ENCODE measurements at places on chromosomes 5 and 9.

- DNase-seq = no peak
Measured at GRCh38 chr9:95003689-95004410, 277.4 kb downstream of the AOPEP start.

DNA sequence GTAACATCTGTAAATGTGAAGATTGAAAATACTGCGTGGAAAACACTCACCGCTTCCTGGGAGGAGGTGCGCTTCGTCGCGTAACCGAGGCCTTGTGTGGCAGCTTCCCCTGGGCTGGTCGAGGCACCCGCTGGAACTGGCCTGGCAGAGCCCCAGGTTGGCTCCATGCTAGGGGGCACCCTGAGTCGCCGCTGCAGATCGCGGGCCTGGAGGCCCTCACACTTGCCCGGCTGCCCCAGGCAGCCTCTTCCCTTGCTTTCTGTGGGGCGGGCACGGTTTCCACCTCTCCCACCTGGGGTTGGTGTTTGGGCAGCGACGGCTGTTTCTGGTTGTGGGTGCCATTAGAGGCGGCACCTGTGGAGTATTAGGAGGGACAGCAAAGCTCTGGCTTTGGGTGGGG, 852 bp downstream of the ZNF354C start:
- no peak for DNase-seq

DNA sequence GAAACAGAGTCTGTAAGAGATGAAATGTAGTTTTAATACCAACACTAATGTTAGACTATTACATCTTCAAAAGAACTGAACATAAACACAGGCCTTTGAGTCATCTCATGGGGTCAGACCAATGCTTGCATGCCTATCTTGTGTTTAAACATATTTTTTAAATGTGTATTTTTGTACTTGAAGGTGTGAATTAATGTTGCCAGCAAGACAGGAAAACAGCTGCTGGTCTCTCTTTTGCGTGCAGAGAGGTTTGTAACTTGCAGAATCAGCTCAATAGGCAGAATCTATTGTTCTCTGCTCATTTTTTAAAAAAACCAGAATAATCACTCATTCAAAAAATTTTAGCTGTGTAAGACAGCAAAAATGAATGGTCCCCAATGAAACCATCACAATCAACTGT, 180.2 kb downstream of the ALDH1A1 start:
- DNase-seq = no peak

GRCh38 chr5:137619191-137619870, 116.6 kb downstream of the KLHL3 start:
- DNase-seq = no peak

GRCh38 chr5:159208514-159209437, 577 bp downstream of the RNF145 start:
- DNase-seq = no peak

DNA sequence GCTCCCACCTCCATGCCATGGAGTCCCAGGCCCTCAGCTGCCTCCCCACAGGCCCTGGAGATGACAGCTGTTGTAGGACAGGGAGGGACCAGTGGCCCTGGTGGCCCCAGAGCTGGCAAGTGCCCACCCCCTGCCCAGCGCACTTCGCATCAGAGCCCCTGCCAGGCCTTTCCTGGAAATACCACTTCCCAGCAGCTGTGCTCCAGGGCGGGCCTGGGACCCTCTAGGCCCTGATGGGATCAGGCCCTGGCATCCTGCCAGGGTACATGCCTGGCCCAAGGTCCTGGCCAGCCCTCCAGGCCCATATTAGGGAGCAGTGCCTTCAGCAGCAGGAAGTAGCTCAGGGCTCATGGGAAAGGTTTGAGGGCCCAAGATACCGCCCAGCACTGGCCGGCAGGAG, 2.5 kb downstream of the KCNT1 start:
- no peak for DNase-seq

DNA sequence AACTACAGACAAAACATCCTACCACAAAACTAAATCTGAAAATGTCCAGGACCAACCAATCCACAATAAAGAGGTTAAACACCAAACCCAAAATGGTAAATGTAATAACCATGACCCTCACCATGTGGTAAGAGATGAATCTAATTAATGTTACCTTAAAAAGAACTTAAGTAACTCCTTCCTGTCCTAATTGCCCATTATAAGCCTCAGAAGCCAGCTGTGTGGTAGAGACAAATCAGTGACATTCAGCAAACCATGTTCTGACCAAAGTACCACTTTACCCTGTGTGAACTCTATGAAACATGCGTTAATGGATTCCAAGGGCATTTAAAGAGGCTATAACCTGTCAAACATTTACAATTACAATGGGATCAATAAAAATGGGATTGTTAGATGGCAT, 25.0 kb downstream of the LPAR1 start:
- no peak for DNase-seq

- no peak for DNase-seq
Measured at GRCh38 chr5:168939156-168939800, 360.1 kb upstream of the PANK3 start.

DNA sequence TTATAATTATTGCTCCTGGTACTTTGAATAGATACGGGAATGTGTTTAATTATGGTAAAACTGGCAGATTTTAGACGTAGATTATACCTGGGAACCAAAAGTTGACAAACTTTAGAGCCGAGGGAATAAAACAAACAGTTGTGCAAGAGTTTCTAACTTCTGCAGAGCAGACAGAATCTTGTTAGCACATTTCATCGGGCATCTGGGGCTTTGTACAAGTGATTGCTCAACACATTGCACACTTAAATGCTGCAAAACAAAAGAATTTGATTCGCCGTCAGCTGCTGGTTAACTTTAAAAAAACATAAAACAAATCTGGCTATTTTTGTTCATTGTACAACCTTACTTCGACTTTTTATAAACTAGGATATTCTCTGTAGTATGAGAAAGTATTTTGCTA, 398.1 kb downstream of the MAN2A1 start:
- no peak for DNase-seq

DNA sequence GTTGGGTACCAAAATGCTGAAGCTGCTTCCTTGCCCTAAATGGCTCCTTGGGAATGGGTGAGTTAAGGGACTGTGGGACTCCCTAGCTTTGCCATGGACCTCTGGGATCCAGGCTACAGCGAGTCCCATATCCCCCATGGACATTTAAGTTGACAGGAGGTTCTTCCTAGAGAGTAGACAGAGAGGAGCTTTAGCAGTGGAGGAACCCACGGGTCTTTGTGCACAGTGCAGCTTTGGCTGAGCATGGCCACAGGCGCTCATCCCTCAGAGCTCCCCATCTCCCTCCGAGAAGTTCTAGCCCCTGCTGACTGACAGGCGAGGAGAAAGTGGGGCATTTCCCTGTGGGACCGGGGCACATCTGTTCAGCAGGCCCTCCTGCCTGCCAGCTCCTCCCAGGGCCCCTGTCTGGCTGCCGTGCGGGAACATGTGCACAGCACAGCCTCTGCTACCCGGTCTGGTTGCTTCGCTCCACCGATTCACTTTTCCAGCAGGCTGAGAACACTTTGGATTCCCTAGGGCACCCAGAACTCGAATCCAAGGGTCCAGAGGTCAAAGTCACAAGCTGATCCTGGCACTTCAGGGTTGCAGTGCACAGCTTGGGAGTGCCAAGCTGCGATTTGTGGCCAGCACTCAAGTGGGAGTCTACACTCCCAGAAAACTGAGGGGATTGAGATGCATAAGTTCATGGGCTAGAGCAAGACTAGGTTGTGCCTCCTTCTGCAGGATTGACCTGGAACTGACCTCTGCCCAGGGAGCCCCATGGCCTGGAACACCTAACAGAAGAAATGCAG, 40.6 kb upstream of the DMRTA1 start:
- no peak for DNase-seq

- DNase-seq = no peak
Measured at GRCh38 chr5:17402289-17403121, 95.5 kb upstream of the TAF11L2 start.

DNA sequence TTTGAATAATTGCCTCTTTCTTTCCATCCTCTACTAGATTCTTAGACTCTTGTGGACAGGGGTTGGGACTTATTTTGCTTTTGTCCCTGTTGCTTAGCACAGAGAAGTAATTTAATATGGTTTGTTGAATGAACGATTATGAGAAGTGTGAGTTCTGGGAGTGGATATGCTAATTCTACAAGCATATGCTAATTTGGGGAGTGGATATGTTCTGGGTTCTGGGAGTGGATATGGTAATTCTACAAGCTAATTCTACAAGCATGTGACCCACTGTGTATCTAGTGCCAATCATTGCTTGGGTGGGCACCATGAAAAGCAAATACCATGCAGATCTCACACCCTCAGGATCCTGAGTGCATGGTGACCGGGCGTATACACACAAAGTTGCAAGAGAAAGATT, 181.8 kb upstream of the IL12B start:
- no peak for DNase-seq

DNA sequence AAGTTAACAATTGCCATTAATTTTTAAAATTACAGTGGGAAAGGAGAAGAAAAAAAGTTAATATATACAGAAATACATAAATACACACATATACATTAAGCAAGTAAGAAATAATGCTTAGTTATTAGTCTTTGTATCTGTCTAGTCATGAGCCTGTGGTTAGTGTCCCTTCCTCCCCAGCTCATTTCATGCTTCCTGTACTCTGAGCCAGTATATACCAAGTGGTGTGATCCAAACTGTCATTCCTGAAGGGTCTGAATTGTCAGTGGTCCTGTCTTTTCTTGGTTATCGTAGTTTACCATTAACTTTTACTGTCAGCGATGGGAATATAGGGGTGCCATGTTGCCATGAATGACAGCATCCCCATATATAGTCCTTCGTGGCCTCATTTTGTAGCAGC, 24.2 kb upstream of the STOM start:
- no peak for DNase-seq

DNA sequence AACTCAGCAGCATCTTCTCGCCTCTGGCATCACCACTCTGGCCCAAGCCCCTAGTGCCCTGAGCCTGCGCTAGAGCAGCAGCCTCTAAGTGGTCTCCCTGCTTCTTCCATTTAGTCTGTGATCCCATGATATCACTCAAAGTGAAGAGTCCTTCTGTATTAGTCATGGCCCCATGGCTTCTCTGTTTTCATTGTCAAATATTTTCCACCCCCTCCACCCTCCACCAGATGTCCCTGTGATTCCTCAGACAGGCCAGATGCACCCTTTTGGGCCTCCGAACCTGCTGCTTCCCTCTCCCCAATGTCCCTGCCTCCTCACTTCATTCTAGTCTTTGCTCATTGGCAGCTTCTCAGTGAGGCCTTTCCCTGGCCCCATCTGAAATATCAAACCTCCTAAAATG, 299.2 kb downstream of the SPOCK1 start:
- DNase-seq = no peak

GRCh38 chr9:70672161-70672649, 257.7 kb upstream of the KLF9 start:
- DNase-seq = no peak

DNA sequence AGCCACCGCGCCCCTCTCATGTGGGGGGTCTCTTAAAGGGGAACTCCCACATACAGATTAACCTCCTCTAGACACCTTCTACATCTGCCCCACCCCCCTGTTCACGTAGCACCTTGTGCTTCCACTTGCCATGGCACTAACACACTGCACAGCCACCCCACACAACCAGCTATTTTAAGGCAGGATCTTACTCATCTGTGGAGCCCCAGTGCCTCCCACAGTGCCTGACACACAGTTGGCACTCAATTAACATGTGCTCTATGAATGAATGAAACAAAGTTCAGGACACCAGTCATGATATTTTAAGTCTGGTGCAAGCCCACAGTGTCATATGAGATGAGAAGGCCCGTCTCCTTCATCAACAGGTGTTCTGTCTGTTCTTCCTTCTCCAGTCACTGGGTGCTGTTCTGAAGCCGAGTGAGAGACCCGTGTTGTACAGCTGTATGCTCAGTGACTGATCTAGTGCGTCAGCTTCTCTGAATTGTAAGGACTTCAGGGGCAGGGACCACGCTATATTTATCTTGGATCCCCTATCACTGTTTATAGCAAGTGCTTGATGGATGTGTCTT, 149.1 kb downstream of the TLE1 start:
- DNase-seq = no peak

DNA sequence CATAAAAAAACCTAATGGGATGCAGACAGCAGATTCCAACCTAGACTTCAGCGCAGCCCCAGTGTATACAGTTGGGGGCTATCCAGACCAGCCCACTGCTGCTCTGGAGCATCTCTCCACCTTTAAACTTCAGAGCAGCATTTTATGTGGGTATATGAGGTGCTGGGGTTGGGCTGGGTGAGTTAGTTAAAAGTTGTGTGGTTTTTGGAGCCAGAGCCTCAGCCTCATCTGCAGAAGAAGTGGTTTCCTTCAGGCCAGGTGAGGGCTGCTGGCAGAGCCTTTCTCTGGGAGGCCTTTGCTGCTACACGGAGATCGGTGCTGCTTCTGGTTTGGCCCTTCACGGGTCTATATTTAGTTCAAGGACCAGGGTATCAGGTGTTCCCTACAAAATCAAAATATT, 228.3 kb downstream of the PDZD2 start:
- no peak for DNase-seq

DNA sequence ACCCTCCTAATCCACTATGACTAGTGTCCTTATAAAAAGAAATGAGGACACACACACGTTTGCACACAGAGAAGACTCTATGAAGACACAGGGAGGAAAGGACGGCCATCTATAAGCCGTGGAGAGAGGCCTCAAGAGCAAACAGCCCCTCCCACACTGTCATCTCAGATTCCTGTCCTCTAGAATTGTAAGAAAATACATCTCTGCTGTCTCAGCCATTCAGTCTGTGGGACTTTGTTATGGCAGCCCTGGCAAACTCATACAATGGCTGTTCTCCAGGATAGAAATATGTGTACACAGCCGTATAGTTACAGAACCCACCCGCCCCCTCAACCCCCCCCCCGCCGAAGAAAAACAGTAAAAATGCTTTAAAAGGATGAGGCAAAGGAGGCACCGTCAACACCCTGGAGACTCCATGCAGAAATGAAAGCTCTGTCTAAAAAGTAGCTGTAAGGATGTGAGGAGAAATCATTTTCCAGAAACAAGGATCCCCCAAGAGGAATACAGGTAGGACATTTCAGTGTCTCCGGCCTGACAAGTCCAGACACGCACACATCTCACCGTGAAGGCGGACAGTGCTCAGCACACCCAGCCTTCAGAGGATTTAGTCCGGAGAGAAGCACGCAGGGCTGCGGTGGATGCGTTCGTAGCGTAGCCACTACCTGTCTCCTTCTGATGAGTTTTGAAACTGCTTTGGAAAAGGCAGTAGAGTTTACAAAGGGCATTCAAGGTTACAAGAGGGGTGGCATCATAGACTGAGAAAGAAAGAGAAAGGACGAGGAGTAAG, 110.8 kb upstream of the ERCC6L2 start:
- DNase-seq = no peak

DNA sequence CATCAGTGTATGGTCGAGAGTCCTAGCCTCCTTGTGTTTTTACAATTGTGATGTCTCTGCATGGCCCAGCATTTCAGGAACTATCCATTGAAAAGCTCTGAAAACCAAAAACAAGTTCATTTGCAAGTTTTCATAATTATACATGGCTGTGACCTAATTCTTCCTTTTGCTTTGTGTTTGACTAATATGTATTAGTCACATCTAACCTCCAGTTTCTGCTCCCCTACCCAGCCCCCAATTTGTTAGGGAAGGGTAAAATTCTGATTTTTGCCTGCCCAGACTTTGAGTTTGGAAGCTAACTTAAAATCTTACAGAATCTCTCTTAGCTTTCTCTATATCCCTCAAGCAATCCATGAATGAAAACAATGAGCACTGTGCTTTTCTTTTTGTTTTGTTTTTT, 128.2 kb upstream of the SEMA6A start:
- DNase-seq = no peak
